ENCODE measurements at places on chromosomes 4 and X. TPM values are rescaled to one million over a fixed set of nuclear protein-coding genes. Genes with fewer than 3 reads are reported as not detected.
A peak's percentile ranks its signal among the peaks of the same experiment; 100 is the strongest.

DNA sequence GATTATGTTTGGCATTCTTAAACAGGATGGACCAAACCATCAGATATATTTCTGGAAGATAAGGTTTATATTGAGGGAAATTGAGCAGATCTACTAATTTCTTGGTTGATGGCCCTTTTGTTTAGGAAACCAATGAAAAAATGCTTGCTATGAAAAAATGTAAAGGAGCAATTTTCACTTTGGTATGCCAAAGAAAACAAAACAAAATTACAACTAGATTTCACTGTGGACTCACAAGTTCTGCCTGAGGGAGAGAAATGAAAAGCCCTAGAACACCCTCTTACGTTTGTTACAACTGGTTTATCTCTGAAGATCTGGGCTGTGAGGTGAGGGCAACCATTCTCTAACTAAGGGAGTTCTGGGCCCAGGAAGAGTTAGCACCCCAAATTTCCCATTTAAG is 122.5 kb upstream of the IL15 start:
- H3K4me1 ChIP-seq, result no peaks in the 10 kb centered on the region
- no peaks in the 10 kb centered on the region for H3K36me3 ChIP-seq
- no peaks in the 10 kb centered on the region for H3K27me3 ChIP-seq

- no peak for DNase-seq
- peaks cover 3% of the 10 kb centered on the region for H3K4me1 ChIP-seq
- H3K4me3 ChIP-seq, result no peak overlapping the region
- H3K27me3 ChIP-seq, result no peaks in the 10 kb centered on the region
Observed at GRCh38 chr4:53010318-53010717, 148.2 kb downstream of the RASL11B start.

DNA sequence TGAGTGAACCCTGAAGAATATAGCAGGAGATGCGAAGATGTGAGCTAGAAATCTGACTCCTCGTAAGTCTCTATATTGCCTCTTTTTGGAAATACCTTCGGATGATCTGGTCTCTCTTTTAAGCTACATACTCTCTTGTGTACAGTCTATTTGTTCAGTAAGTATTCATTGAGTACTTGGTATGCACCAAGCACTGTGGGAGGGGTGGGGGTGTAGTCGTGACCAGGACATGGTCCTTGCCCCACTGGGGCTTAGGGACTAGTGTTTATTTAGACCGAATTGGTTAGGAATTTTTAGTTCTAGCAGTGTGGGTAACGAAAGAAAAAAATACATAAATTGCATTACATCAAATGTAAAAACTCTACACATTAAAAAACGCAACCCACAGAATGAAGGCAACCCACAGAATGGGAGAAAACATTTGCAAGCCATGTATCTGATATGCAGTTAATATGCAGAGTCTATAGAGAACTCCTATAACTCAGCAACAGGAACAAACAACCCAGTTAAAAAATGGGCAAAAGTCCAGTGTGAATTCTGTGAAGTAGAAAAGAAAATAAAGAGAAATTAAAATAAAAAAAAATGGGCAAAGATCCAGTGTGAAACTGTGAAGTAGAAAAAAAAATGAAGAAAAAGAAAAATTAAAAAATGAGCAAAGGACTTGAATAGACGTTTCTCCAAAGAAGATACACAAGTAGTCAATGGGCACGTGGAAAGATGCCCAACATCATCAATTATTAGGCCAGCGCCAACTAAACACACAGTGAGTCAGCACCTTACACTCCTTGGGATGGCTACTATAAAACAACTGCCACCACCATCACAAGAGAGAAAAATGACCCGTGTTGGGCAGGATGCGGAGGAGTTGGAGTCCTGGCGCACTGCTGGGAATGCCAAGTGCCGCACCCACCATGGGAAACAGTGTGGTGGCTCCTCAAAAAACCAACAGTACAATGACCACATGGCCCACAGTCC is 43.8 kb downstream of the RGS12 start:
- H3K36me3 ChIP-seq, result no peaks in the 10 kb centered on the region
- H3K4me1 ChIP-seq, result peaks cover 8% of the 10 kb centered on the region
- no peak overlapping the region for H3K4me3 ChIP-seq
- DNase-seq, result no peak

DNA sequence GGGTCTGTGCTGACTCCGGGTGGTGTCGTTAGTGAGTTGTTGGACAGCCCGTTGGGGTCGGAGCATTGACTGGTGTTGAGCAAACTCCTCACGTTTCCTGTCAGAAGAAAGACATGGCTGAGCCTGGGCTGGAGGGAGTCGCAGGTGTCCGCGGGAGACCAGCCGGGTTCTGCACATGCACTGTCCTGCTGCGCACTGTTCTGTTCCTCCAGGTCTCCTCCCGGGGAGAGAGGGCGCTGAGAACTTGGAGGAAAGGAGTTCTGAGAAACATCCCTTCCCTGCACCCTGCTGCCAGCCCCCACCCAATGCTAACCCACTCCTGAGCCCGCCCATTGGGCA is 1.1 kb downstream of the ZNF141 start:
- no peak overlapping the region for H3K27ac ChIP-seq
- H3K4me1 ChIP-seq, result peaks cover 5% of the 10 kb centered on the region
- peak overlapping the region; percentile 57 for H3K4me3 ChIP-seq
- no peaks in the 10 kb centered on the region for H3K27me3 ChIP-seq

- no peak for DNase-seq
- H3K36me3 ChIP-seq, result no peaks in the 10 kb centered on the region
- H3K27ac ChIP-seq, result no peak overlapping the region
- no peaks in the 10 kb centered on the region for H3K4me1 ChIP-seq
- no peak overlapping the region for H3K4me3 ChIP-seq
Observed at GRCh38 chr4:163243297-163243981, 76.7 kb upstream of the NAF1 start.

GRCh38 chr4:70778888-70779422 is 57.2 kb downstream of the RUFY3 start:
- H3K36me3 ChIP-seq, result peaks cover 97% of the 10 kb centered on the region
- no peak overlapping the region for H3K4me3 ChIP-seq
- no peaks in the 10 kb centered on the region for H3K4me1 ChIP-seq

DNA sequence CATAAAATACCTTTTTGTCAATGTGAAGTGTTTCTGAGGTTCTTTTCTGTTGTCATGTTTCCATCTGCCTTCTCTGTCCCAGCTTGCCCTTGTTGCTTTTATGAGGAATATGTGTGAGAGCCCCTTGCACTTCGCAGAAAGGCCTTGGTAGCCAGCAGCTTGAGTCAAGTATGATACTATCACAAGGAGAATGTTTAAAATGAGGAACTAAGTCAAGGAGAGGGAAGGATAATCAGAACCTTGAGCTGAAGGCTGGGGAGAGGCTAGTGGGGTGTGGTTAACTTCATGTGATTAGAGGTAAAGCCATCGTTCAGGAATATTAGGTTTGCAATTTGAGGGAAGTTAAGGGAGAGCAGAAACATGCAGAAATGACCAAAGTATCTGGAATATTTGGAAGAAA is 12.7 kb downstream of the PGK1 start:
- H3K36me3 ChIP-seq, result peaks cover 95% of the 10 kb centered on the region
- H3K4me3 ChIP-seq, result no peak overlapping the region
- no peak overlapping the region for H3K27ac ChIP-seq
- no peaks in the 10 kb centered on the region for H3K27me3 ChIP-seq
- no peaks in the 10 kb centered on the region for H3K4me1 ChIP-seq

- no peaks in the 10 kb centered on the region for H3K4me1 ChIP-seq
- no peaks in the 10 kb centered on the region for H3K27me3 ChIP-seq
- H3K27ac ChIP-seq, result no peak overlapping the region
Observed at GRCh38 chr4:105569057-105569865, 16.8 kb downstream of the ARHGEF38 start.

GRCh38 chr4:11720292-11720691 is 291.6 kb upstream of the HS3ST1 start:
- H3K27me3 ChIP-seq, result no peaks in the 10 kb centered on the region
- H3K36me3 ChIP-seq, result no peaks in the 10 kb centered on the region
- no peak for DNase-seq

The YY2 gene
- 0.56 TPM for total RNA-seq
